Stimulated activated CD8-positive, alpha-beta memory T cell treated with anti-CD3 and anti-CD28 coated beads, Interleukin-4, amount 100 ng/mL, for 4 hours (primary cell): ENCODE measurements at places on chromosomes 16 and 17.

DNA sequence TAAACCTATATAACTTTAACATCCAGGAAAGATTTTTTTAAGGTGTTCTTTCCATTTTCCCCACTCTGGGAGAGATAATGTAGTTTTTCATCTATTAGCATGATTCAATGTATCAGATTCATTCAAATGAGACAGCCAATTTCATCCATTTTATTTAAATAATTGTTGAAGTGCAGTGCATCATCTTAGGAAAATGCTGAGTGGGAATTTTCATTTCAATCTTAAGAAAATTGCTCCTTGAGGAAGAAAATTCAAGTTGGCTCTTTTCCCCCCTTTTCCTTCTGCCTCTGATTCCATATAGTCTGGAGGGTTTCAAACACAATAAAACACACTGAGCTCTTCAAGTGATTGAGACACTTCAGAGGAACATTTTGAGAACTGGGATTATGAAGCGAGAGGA lies 3.4 kb upstream of the KCNJ16 start:
- no peak for DNase-seq

DNA sequence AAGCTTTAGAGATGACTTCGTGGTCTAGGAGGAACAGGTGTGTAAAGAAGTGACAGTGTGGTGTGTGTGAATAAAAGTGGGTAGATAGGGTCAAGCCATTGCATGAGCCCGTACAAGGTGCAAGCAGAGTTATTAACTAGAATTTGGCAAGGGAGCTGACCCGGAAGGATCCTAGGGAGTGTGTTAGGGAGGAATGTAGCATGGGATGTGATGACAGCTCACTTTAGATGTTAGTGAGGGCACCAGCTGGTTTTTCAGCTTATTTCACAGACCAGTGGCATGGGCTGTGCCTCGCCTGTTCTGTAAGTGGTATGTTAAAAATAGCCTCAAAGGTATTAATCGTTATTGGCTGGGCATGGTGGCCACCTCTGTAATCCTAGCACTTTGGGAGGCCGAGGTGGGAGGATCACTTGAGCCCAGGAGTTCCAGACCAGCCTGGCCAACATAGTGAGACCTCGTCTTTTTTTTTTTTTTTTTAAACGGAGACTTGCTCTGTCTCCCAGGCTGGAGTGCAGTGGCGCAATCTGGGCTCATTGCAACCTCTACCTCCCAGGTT lies 8.3 kb downstream of the ANKRD40CL start:
- no peak for DNase-seq

- no peak for DNase-seq
Observed at GRCh38 chr17:74740641-74741387, 3.8 kb downstream of the RAB37 start.

DNA sequence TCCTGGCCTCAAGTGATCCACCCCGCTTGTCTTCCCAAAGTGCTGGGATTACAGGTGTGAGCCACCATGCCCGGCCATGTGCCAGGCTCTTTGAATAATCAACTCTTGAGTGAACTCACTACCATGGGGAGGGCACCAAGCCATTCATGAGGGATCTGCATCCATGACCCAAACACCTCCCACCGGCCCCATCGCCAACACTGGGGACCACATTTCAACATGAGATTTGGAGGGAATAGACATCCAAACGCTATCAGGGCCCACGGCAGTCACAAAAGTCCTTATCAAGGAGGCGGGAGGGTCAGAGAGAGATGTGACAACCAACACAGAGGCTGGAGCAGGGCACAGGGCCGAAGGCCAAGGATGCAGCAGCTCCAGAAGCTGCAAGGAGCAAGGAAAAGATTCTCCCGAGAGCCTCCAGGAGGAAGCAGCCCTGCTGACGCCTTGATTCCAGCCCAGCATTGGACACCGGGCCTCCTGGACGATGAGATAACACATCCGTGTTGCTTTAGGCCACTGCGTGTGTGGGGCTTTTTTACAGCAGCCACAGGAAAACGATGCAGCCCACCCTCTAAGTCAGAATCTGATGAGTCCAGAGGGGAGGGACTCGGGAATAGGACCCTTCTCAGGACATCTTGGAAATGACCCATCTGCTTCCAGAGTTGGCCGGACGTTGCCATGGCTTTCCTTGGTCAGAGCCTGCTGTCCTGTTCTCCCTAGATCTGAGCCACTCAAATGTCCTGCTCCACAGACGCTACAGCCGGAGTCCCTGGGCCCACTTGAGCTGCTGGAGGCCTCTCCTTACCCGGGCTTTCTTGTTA lies 47.3 kb upstream of the CMIP start:
- no peak for DNase-seq

- DNase-seq: no peak
Observed at GRCh38 chr17:55727275-55727674, 4.6 kb upstream of the TMEM100 start.

DNA sequence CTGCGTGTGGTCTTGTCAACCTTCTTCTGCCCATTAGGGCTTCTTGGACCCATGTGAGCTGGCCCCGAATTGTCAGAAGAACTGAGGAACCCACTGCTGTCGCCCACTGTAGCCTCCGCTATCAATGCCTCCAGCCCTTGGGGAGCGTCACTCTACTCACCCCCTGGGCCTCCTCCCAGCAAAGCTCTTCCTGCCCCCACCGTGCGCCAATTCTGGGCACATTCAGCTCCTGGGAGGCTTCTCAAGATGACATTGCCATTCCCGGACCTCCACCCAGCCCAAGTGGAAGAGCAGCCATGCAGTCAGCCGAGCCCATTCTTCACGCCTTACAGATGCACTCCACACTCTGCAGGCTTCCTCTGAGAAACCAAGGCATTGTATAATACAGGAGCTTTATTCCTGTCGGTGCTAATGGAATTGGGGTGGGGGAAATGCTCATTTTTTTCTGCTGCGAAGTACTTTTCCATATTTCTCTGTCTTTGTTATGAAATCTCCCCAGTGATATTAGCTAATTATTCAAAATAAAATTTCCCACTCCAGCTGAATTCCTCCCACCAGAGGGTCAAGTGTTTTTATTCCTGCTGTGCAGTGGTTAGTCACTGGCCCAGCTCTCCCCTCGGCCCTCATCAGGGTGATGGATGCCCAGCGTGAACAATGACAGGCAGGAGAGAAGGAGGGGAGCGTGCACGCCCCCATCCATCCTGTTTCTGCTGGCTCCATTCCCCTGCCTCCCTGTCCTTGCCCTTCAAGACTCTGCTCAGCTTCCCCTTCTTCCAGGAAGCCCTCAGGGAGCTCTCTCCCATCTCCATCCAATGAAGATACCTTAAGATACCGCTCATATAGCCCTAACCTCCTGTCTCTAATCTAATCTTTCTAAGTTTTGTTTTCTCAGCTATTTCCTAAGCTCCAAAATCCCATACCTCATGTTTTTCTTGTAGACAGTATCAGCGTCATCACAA lies 87.7 kb downstream of the C16orf95 start:
- no peak for DNase-seq

- DNase-seq: no peak
Observed at GRCh38 chr16:11170696-11171447, 85.1 kb downstream of the SOCS1 start.

DNA sequence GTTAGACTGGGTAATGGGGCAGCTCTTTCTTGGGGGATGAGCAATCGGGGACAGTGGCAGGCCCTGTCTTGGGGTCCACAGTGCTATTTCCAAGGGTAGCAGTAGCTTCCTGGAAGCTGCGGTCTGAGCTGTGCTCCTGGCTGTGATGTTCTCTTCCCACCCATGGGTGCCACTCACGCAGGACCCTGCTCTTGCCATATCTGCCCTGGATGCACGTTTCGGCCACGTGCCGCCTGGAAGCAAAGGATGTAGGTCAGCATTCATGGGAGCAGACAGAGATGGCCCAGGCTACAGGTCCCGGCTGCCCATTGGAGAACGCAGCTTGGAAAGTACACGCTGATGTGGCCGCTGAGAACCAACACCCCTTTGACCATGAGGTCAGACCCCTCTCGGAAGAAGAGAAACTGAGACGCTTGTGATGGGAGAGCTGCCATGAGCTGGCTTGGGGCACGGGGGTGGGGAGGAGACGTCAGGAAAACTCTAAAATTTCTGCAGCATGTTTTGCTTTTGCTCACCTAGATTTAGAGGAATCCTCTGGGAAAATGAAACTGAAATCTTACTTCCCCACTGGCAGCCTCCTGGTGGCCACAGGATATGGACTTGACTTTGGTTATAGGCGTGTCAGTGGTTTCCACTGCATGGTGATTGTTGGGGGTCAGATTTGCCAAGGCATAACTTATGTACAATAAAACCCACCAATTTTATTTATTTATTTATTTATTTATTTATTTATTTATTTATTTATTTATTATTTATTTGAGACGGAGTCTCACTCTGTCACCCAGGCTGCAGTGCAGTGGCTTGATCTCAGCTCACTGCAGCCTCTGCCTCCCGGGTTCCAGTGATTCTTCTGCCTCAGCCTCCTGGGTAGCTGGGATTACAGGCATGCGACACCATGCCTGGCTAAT lies 36.2 kb upstream of the IRF8 start:
- no peak for DNase-seq

DNA sequence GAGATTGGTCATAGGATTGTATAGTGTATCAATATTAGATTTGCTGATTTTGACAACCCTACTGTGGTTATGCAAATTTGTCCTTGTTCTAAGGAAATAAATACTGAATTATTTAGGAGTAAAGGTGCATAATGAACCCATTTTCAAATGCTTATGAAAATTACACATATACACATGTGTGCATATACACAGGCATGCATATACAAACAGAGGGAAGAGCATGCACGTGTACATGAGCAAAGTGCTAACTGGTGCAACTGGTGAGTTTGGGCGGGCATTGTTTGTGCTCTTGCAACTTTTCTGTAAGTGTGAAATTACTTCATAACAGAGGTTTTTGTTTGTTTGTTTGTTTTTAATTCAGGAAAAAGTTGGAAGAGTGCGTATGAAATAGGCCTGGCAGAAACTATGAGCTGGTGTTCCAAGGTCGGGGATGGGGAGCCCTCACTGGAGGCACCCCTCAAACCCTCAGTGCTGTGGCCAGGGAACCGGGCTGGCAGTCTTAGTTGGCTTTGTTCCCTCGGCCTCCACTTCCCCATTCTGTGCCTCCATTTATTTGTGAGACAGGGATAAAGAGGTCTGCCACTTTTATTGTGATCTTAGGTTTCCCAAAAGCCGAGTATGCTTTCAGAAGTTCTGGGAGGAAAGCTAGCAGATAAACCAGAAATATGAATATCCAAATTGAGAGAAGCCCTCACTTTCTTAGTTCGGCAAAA lies 5.8 kb downstream of the DEXI start:
- DNase-seq: no peak

DNA sequence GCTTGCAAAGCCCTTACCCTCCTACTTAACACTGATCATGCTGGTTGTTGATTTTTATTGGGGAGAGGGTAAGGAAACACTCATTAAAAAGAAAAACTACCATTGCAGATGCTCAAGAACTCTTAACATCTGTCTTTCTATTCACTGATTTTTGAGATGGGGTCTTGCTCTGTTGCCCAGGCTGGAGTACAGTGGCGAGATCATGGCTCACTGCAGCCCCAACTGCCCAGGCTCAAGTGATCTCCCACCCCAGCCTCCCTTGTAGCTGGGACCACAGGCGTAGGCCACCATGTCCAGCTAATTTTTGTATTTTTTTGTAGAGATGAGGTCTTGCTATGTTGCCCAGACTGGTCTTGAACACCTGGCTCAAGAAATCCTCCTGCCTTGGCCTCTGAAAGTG lies 14.5 kb downstream of the EMC8 start:
- DNase-seq: no peak

GRCh38 chr16:54933281-54934011 lies 2.8 kb downstream of the IRX5 start:
- no peak for DNase-seq

GRCh38 chr17:2102931-2103809 lies 48.3 kb downstream of the HIC1 start:
- DNase-seq: no peak

GRCh38 chr17:40373324-40373723 lies 8.8 kb upstream of the GJD3 start:
- no peak for DNase-seq

GRCh38 chr16:23504076-23504452 lies 6.2 kb downstream of the GGA2 start:
- no peak for DNase-seq

- no peak for DNase-seq
Observed at GRCh38 chr16:86398622-86399021, 111.7 kb upstream of the FOXF1 start.

- no peak for DNase-seq
Observed at GRCh38 chr16:28609631-28610594, at the start of gene SULT1A1. Gene SULT1A1, minus strand, starts transcription at chr16:28610044. Its CDS starts 1,189 bp downstream, at chr16:28608855.

DNA sequence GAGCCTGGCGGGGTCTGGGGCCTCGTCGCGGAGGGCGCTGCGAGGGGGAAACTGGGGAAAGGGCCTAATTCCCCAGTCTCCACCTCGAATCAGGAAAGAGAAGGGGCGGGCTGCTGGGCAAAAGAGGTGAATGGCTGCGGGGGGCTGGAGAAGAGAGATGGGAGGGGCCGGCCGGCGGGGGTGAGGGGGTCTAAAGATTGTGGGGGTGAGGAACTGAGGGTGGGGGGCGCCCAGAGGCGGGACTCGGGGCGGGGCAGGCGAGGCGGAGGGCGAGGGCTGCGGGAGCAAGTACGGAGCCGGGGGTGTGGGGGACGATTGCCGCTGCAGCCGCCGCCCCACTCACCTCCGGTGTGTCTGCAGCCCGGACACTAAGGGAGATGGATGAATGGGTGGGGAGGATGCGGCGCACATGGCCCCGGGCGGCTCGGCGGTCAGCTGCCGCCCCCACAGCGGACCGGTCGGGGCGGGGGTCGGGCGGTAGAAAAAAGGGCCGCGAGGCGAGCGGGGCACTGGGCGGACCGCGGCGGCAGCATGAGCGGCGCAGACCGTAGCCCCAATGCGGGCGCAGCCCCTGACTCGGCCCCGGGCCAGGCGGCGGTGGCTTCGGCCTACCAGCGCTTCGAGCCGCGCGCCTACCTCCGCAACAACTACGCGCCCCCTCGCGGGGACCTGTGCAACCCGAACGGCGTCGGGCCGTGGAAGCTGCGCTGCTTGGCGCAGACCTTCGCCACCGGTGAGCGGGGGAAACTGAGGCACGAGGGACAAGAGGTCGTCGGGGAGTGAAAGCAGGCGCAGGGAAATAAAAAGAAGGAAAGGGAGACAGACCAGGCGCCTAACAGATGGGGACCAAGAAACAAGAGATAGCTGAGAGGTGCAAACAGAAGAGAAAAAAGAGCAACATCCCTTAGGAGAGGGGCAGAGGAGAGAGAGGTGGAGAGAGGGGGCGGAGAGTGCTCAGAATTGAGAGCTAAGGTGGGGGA lies at the start of gene PNMT:
TSS of gene PNMT (plus strand) at position 509 of the 980 bp plus-strand sequence. CDS start at position 532, 23 bp downstream.
- DNase-seq: no peak

DNA sequence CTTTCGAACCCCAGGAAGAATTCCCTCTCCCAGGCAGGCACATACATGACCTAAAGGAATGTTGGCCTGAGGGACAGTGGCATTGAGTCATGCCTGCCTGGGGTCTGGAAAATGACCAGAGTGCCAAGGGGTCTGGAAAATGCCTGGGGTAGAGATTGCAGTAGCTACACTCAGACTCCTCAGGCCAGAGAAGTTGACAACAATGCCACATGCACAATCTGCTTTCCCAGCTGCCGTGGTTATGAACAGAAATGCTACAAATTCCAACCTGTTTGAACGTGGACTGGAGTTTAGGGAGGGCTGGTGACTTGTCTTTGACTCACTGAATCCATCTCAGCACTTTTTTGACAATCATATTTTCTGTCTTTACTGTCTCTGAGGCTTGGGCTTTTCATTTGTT lies 250.0 kb downstream of the ABCC12 start:
- DNase-seq: no peak

GRCh38 chr17:34886831-34887230 lies 74.4 kb downstream of the CCT6B start:
- DNase-seq: no peak

- DNase-seq: no peak
Observed at GRCh38 chr17:8580952-8581658, 49.4 kb downstream of the MYH10 start.

- no peak for DNase-seq
Observed at GRCh38 chr17:59669411-59669810, 37.8 kb downstream of the PTRH2 start.
